ENCODE measurements at places on chromosomes 13 and 19.

GRCh38 chr13:111893071-111893606 lies 173.8 kb upstream of the SOX1 start:
- no peak for DNase-seq

GRCh38 chr19:17183271-17183761 lies 31.8 kb upstream of the USE1 start:
- DNase-seq: no peak

DNA sequence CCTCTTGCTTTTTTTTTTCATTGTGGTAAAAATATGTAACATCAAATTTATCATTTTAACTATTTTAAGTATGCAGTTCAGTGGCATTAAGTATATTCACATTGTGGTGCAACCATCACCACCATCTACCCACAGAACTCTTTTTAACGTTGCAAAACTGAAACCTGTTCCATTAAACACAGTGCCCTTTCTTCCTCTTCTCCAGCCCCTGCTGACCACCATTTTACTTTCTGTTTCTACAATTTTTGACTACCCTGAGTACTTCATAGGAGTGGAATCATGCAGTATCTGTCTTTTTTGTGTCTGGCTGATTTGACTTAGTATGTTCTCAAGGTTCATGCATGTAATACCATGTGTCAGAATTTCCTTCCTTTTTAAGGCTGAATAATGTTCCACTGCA lies 153.1 kb downstream of the FGF9 start:
- DNase-seq: no peak

DNA sequence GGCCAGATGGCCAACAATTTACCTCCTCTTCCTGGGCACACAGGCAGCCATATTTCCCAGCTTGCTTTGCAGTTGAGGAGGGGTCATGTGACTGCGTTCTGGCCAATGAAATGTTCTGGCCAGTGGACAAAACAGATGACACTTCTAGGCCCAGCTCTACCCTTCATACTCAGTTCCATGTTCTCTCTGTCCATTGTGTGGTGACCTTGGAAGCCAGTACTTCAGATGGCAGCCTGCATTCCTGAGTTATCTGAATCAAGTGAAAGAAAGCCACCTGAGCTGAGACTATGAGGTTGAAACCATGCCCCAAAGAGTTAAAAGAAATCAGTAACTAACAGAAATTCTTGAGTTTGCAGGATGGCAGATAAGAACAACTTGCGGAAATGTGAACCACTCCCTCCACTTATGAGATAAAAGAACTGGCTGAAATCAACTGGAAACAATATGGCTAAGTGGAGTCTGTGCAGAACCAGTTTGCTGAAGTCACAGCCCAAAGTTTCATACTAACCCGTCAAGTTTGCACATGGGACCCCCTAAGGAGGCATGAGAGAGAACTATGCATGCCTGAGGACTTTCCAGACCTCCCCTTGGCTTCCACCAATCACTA lies 8.1 kb downstream of the FAM187B start:
- DNase-seq: no peak

DNA sequence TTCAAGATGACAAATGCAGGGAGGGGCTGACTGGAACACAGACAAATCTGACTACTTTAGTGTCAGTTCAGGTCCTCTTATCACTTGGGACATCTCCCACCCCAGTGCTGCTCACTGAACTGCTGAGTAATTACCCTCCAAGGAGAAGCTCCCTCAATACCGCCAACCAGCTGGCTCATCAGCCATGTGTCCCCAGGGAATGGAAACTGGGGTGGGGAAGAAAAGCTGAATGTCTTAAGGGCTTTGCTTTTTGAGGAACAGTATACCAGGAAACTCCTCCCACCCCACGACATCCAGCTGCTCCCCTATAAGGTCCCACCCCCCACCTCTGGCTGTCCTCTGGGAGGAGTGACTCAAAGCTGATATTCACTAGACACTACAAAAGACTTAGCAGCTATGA lies 2.0 kb downstream of the ZNF823 start:
- no peak for DNase-seq

DNA sequence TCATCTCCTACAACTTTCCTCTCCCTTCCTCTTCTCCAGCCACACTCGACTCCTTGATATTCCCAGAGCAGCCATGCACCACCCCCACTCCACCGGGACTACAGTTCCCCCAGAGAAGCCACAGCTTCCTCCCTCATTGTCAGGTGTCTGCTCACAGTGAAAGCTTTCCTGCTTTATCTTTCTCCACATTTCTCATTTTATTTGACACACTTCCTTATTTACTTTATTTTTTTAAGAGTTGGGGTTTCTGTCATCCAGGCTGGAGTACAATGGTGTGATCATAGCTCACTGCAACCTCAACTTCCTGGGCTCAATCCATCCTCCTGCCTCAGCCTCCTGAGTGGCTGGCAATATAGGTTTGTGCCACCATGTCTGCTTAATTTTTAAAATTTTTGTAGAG lies 464.6 kb downstream of the MYO16 start:
- no peak for DNase-seq

DNA sequence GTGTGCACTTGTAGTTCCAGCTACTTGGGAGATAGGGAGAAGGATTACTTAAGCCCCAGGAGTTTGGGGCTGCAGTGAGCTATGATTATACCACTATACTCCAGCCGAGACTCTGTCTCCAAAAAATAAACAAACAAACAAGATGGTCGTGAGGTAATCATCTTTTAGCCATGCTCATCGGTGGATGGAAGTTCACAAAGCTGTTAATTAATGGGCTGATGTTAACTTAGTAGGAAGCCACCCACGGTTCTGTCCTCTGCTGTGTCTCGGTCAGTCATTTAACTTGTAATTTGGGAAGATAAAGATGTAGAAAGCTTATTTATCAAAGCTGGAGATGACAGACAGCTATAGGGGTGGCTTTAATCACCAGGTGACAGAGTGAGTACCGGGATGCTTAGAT lies 64.9 kb downstream of the ARHGEF18 start:
- no peak for DNase-seq

GRCh38 chr19:10431943-10432735 lies 11.8 kb downstream of the PDE4A start:
- peak; percentile 52 for DNase-seq

- no peak for DNase-seq
Measured at GRCh38 chr13:33236021-33236420, 49.5 kb downstream of the STARD13 start.

DNA sequence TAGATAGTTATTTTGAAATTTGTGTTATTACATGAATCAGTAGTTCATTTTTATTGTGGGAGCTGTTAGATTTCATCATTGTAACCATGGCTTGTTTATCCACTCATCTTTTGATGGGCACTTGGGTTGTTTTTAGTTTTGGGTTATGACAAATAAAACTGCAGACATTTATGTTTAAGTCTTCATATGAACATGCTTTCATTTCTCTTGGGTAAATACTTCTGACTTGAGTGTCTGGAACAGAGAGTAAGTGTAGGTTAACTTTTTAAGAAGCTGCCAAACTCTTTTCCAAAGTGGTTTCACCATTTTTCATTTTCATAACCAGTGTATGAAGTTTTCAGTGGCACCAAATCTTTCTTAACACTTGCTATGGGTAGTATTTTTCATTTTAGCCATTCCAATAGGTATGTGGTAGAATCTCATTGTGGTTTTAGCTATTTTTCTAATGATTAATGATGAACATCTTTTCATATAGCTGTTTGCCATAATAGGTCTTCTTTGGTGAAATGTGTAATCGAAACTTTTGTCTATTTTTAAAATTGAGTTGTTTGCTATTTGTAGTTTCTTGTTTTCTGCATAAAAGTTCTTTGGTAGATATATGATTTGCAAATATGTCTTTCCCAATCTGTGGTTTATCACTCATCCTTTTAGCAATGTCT lies 17.9 kb downstream of the SLAIN1 start:
- DNase-seq: no peak

DNA sequence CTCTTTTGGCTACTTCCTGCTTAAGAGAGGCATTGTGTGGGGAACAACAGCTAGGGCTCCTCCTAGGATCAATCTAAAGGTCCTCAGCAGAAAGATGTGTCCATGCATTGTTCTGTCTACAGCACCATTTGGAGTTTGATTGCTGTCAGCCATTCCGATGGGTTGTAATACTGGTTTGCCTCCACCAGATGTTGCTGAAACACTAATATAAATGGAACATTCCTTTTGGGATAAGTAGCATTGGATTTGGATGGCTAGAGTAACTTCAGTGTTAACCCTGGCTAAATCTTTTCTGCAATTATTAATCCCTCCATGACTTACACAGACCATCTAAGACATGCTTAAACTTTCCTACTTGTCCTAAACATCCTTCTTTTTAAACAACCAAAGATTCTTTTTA lies 104.2 kb downstream of the TDRD3 start:
- no peak for DNase-seq

DNA sequence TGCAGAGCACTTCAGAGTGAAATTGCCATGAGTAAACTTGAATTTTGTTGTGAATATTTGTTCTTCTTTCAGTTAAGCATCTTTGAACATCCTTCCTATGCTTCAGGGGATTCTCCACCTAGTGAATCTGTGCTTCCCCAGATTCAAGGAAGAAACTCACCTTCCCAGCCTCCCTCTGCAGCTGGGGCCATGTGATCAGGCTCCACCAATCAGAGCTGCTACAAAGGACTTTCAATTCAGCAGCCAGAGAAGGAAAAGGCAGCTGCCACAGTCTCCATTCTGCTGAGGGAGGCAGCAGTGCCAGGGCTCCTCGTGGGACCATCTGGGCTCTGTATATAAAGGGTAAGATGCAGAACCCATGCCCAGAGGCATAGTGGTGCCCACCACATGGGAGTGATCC lies 89.7 kb upstream of the SIAH3 start:
- no peak for DNase-seq

GRCh38 chr13:39100996-39101738 lies 62.9 kb downstream of the NHLRC3 start:
- DNase-seq: no peak

DNA sequence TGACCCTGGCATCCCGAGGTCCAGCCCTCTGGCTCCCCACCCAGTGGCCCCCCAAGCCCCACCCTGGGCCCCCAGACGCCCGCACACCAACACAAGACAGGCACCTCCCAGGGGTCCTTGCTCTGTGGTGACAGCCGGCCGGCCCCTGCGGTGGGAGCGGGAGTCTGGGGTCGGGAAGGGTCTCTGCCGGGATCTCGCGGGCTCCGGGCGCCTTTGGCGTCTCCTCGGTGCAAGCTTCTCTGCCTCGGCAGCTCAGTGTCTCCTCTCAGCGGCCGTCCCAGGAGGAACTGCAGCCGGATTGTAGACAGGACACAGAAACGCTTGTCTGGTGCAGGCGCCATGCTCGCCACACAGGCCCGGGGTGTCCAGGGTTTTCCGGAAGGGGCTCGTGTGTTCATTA lies 43.7 kb downstream of the TMEM255B start:
- no peak for DNase-seq

- DNase-seq: no peak
Measured at GRCh38 chr13:51006067-51006845, 96.7 kb downstream of the RNASEH2B start.

DNA sequence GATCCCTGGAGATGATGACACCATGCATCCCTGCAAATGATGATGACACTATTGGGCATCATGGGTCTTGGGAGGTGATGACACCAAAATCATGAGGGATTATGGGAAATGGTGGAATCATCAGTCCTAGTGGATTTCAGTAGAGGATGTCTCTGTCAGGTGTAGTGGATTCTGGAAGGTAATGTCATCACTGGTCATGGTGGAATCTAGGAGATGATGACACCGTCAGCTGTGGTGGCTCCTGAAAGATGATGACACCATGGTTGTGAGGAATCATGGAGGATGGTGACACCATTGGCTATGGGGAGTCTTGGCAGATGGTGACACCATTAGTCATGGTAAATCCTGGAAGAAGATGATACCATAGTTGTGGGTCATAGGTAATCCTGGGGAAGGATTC lies 11.9 kb downstream of the SHISA7 start:
- DNase-seq: no peak

GRCh38 chr13:43484432-43485225 lies 302.1 kb downstream of the ENOX1 start:
- DNase-seq: no peak

DNA sequence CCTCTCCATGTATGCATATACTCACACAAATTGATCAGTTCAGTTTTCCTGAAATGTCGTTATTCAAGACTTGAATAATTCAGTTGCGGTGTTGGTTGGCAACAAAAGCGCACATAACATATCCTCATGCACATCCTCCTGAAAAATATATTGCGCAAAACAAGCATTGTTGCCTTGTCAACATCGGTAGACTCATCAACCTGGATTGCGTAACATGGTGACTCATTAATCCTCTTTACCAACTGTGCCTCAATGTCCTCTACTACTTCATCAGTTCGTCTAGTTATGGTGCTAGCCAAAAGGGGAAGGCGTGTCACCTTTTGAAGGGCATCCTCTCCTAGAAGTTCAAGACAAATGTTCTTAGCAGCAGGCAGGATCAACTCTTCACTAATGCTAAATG lies 357.7 kb downstream of the LMO7 start:
- DNase-seq: no peak

- DNase-seq: no peak
Measured at GRCh38 chr19:16652854-16653253, 7.1 kb downstream of the SMIM7 start.

- DNase-seq: no peak
Measured at GRCh38 chr19:18490728-18491127, 31.1 kb downstream of the ELL start.

DNA sequence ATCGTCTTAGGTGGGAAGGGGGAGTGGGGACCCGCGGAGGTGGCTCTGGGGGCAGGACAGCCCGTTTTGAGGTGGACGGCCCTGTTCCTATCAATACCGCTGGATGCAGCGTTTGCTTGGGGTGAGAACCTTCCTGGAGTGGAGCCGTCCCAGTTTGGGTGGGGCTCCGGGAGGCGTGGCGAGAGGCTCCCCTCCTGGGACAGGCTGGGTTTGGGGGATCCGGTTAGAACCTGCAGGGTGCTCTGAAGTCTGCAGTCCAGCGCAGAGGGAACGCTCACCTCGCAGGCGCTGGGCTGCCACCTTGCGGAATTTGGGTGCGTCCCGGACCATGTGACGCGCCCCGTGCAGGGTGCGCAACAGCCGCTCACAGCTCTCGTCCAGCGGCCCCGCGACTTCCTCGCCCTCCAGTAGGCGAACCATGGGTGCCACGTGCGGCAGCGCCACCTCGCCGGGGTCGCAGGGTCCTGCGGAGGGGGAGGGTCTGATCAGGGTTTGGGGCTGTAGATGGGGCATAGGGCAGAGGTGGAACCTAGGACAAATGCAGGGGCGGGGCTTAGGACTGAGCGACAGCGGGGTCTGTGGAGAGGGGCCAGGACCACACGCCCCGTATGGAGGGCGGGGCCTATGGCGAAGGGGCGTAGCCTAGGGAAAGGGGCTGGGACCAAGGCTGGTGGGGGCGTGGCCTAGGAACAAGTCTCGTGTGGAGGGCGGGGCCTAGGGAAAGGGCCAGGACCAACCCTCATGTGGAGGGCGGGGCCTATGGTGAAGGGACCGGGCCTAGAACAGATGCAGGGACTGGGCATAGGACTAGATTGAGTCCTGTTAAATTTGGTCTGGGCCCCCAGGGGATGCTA lies 13.8 kb downstream of the SH2D3A start:
- DNase-seq: peak; percentile 50

DNA sequence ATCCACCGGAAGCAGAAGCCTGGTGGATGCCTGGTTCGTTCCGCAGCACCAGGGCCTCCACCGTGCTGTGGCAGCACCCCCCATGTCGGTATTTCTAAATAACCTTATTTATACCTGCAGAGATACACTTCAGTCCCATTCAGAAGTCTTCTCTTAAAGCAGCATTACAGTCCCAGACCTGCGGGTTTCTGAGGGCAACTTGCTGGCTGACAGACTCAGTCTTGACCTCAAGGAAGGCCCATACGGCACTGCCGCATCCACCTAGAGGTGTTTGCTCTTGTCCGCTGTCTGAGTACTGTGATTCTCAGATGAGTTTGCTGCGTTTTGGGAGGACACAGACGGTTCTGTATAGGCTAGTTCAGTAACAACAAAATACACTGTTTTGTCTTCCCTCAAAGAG lies 16.9 kb upstream of the TEX29 start:
- DNase-seq: no peak

- DNase-seq: peak; percentile 68
Measured at GRCh38 chr19:56120371-56121179, 520 bp downstream of the ZNF787 start.
